Body of pancreas (tissue), 4 donors: ENCODE measurements at places on chromosomes 7 and 10.

GRCh38 chr10:102982296-102982695 lies 64.2 kb downstream of the CNNM2 start:
- DNase-seq: no peak

DNA sequence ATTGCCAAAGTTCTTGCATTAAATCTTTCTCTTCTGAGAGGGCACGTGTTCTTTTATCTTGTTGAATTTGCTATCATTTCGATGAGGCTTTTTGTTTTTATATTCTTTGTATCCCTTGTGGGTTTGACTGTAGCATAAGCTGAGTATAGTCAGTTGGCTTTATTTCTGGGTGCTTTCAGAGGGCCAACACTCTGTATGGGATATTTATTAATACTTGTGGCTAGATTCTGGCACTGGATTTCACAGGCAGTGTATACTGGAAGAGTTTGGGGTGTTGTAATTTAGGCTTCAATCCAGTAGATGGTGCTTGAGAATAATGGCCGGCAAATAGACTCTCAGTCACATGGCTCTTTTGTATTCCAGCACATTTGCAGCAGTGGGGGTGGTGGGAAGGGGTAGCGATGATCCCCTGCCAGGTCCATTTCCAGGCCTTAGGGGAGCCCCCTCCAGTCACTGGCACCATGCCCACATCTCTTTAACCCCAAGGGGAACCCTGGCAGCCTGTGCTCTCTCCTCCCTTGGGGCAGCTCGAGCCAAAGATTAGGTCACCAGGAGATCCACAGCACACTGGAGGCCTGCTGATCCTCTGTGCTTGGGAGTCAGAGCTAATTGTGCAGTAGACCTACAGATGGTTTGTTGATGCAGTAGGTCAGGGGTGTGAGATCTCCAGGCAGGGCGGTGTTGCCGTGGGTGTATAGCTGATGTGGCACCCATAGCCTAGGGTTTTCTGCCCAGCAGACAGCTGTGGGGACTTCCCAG lies 81.8 kb downstream of the PTPN20 start:
- DNase-seq: peak; percentile 14

- DNase-seq: no peak
These were observed 828.2 kb downstream of the TNS3 start for GRCh38 chr7:46753662-46754061.

DNA sequence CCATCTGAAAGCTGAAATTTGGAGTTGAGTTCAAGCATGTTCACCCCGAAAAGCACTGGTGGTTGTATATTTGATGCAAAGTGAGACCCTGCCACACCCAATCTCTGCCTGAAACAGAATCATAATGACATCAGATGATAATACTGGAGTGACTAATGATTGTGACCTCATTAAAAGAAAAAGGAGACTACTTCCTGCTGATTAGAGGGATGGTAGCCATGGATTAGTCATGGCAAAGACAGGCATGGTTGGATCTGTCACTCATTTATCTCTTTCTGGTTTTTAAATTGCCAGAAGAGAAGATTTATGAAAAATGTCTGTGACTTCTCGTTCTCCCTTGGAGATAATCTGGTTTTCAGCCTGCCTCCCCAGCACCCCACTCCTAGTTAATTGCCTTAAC lies 101.2 kb downstream of the BAMBI start:
- no peak for DNase-seq

GRCh38 chr10:22795546-22795945 lies 81.2 kb upstream of the PIP4K2A start:
- DNase-seq: no peak

DNA sequence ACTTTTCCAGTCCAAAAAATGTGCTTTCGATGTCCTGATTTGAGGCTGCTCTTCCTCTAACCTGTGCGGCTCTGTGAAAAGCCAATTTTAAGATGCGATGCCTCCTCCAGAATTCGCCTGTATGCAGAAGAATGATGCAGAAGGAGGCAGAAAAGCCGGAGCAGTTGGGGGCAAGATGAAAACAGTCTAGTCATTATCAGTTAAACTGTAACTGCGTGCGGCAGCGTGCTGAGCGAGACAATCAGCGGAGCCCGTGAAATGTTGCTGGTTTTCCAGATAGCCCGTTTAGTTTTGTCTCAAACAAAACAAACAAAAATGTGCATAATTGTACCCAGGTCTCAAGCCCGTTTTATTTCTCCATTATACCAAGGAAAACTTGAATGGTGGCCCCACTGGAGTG lies 137.0 kb upstream of the FGFR2 start:
- no peak for DNase-seq

DNA sequence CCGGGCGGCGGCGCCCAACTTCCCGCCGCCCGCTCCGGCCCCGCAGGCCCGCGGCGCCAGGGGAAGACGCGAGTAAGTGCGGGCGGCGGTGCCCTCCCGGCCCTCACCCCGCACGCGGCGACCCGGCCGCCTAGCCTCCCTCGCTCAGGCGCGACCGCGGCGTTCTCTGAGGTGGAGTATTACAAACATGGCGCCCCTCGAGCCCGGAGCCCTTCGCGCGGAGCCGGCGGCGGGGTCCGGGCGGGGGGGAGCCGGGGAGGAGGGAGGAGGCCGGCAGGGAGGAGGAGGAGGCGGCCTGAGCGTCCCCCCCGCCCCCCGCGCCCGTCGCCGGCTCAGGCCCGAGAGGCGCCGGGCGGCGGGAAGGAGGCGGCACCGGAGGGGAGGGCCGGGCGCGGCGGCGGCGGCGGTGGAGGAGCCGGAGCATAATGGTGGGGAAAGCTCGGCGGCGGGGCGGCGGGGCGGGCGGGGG lies at the start of gene ZMYND11:
Gene ZMYND11, plus strand, starts transcription at position 324 of the 469 bp plus-strand sequence. CDS start 44,558 bp downstream, outside the sequence.
- peak; percentile 71 for DNase-seq

GRCh38 chr10:79445977-79446757 lies 743 bp upstream of the ZCCHC24 start:
- DNase-seq: no peak

DNA sequence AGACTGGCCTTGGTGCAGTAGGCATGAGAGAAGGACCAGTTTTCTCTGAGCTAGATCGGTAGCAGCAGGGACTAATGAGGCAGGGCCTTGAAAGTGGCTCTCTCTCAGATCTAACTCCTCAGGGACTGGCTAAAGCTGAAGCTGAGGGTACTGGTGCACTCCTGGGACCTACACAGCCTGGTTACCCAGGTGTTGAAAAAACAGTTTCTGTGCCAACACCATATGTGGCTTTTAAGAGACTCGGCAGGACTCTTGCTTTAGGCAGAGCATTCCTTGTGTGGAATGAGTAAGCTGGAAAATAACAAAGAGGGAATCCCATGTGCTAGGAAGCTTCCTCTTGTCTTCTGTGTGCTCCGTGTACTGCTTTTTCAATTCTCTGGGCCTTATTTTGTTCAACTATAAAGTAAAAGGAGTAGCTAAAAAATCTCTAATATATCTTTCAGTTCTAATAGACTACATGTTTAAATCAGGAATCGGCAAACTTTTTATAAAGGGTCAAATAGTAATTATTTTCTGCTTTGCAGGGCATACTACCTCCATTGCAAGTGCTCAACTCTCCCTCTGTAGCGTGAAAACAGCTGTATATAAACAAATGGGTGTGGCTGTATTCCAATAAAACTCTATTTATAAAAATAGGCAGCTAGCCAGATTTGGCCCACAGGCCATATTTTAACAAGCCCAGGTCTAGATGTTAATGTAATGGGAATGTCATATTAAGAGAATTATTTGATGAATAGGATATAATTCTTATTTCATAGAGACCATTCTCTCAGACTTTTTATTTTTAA lies 186.1 kb upstream of the KAT6B start:
- DNase-seq: no peak
